Adipose tissue (tissue), 3 donors: ENCODE measurements at places on chromosomes 2 and 18. TPM values are rescaled to one million over a fixed set of nuclear protein-coding genes. Genes with fewer than 3 reads are reported as not detected.

ZNF397 gene
- 16.0 TPM for polyA plus RNA-seq

C2orf74 gene
- polyA plus RNA-seq: 15.2 TPM

SERPINB10 gene
- polyA plus RNA-seq: 0.90 TPM

IKZF2 gene
- polyA plus RNA-seq: 0.90 TPM

KCNK3 gene
- polyA plus RNA-seq: 24.8 TPM

TBR1 gene
- 0.11 TPM for polyA plus RNA-seq

HOXD4 gene
- polyA plus RNA-seq: 2.5 TPM

CHRNA1 gene
- polyA plus RNA-seq: not detected

ARID5A gene
- polyA plus RNA-seq: 71.1 TPM

DSG2 gene
- 17.7 TPM for polyA plus RNA-seq

RAB12 gene
- 19.8 TPM for polyA plus RNA-seq

C2orf42 gene
- 5.4 TPM for polyA plus RNA-seq

LIMS1 gene
- 64.4 TPM for polyA plus RNA-seq

SULT1C4 gene
- polyA plus RNA-seq: 3.3 TPM

RUFY4 gene
- 0.40 TPM for polyA plus RNA-seq

GLI2 gene
- polyA plus RNA-seq: 1.3 TPM

YWHAQ gene
- 234 TPM for polyA plus RNA-seq

POTEJ gene
- not detected for polyA plus RNA-seq

MROH2A gene
- 0.09 TPM for polyA plus RNA-seq

ARHGEF33 gene
- 0.14 TPM for polyA plus RNA-seq

MAIP1 gene
- 10.8 TPM for polyA plus RNA-seq

C2orf15 gene
- 1.8 TPM for polyA plus RNA-seq
